Large intestine (tissue), 12 donors: ENCODE measurements at places on chromosomes 2 and 18. TPM values are rescaled to one million over a fixed set of nuclear protein-coding genes. Genes with fewer than 3 reads are reported as not detected.

The REL gene
- polyA plus RNA-seq: 11.2 TPM

The FOXD4L1 gene
- 0.07 TPM for polyA plus RNA-seq

The FRZB gene
- polyA plus RNA-seq: 34.5 TPM

The MC2R gene
- 0.06 TPM for polyA plus RNA-seq

The CPO gene
- 0.31 TPM for polyA plus RNA-seq

The OXER1 gene
- 12.2 TPM for polyA plus RNA-seq

The SNED1 gene
- 6.6 TPM for polyA plus RNA-seq

The MSGN1 gene
- polyA plus RNA-seq: not detected

The KDSR gene
- polyA plus RNA-seq: 35.6 TPM

The SP100 gene
- polyA plus RNA-seq: 43.7 TPM

The TMEM131 gene
- 41.2 TPM for polyA plus RNA-seq

The SPATA3 gene
- polyA plus RNA-seq: not detected

The NEU2 gene
- polyA plus RNA-seq: not detected

The FARSB gene
- 23.8 TPM for polyA plus RNA-seq

The PJVK gene
- polyA plus RNA-seq: 6.5 TPM

GRCh38 chr2:189933911-189934399 is 128.6 kb downstream of the MSTN start:
- no peak for DNase-seq

DNA sequence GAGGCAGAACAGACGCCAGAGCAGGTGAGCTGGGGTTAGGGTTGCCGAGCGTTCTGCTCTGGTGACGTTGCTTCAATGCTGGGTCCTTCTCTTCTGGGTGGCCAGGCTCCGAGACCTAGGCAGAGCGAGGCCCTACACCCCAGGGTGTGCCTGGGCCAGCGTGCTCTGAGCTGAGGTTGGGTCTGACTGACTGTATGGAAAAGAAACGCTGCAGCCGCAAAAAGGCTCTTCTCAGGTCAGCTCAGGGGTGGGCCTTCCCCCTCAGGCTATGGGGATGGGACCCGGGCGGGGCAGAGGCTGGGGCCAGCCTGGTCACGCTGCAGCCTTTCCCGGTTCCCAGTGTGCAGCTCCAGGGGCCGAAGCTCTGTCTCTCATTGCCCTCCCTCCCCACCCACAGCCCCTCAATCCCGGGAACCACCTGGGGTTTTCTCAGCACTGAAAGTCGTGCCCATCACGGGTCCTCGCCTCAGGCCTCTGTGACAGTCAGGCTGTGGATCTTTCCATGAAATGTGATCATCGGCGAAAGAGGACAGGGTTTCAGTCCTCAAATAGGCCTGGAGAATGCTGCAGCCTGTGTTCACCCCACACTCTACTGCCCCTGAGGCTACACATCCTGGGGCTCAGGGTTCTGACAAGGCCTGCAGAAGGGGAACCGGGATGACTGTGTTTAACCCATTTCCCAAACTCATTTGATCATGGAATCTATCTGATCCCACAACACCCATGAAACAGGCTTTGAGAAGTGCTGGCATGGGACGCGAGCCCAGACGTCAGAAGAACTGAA is 19.4 kb downstream of the CYP26B1 start:
- DNase-seq: no peak

DNA sequence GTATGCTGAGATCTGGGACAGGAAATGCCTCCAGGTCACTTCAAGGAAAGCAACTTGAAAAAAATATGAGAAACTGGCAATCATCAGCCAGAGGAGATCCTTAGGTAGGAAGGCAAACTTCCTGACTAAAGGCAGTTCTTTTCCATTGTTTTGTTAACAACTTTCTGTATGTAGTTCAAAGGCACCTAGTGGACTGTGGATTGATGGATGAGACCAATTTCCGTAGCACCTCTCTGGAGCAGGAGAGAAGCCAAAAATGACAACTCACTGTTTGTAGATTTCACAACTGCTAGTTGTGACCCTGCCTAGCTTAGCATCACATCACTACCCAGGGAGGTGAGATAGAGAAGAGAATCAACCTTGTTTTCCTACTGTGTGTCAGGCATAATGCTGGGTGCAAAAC is 21.8 kb upstream of the NOSTRIN start:
- DNase-seq: no peak

DNA sequence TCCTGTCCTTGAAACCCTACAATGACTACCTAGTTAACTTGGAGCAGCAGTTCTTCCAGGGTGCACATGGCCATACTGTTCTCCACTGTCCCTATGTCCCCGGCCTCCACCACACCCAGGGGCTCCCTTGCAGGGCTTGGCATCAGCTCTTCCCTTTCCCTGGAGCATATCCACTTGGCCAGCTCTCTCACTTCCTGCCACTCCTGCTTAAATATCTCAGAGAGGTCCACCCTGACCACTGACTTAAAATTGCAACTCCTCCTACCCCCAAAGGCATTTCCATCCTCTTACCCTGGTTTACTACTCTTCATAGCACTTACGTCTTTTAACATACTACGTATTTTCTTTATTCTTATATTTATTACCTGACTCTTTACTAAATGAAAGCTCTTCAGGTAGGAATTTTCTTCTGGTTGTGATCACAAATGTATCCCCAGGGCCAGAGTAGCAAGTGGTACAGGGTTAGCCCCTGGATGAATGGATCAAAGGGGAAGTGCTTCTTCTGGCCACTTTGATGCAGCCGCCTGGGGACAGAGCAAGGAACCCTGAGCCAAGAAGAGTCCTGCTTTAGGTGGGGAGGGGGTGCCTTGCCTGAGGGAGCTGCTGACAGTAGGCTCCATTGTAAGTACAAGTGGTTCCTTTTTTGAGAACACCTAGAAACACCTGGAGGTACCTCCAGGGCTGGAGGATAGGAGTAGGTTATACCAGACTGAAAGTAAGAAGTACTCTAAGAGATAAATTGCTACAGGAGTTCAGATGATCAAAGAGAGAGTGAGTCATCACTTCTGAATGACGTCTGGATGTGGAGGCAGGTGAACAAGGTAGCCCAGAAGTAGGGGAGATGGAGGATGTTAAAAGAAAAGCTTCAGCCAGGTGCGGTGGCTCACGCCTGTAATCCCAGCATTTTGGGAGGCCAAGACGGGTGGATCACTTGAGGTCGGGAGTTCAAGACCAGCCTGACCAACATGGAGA is 82.2 kb downstream of the SOCS6 start:
- DNase-seq: peak; percentile 23

GRCh38 chr2:85579266-85579935 is 2.0 kb downstream of the VAMP8 start:
- no peak for DNase-seq

- DNase-seq: no peak
Observed at GRCh38 chr2:216003876-216004696, 9.3 kb downstream of the MREG start.

DNA sequence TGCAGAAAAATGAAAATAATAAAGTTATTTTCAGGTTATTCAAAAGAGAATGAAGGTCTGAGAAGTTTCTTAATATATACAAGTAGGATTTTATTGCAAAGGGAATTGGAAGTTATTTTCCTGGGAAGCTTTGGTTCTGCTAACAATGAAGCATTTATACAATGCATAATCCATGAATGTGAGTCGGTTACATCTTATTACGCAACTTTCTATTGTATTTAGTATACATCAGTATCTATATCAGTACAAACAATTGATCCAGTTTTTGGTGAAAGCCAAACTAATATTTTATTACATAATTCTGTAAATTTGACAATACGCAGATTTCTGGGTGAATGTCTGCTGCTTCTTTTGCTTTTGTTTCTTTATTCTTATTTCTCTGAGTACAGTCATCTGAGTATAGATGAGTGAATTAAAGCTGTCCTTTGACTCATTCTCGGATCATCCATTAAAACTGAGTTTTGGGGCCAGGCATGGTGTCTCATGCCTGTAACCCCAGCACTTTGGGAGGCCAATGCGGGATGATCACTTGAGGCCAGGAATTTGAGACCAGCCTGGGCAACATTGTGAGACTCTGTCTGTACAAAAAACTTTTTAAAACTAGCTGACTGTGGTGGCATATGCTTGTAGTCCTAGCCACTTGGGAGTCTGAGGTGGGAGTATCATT is 108.5 kb downstream of the SOCS6 start:
- no peak for DNase-seq

DNA sequence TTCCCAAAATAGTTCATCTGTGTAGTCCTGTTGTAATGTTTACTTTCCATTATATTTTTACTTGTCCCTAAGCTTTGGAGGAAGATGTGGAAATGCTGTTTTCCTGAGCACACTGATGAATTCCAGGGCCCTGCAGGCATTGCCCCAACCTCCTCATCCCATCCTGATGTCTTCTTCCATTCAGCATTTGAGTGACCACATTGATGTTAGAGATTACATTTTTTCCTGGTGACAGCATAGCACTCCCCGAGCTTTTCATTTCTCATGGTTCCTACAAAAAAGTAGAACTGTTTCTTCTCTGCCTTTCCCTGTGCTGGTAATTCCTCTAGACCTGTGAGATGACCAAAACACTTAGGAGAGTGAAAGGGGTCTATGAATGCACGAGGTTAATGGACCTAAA is 4.8 kb downstream of the IL36A start:
- DNase-seq: no peak

- no peak for DNase-seq
Observed at GRCh38 chr2:210072493-210072892, 70.1 kb downstream of the RPE start.

DNA sequence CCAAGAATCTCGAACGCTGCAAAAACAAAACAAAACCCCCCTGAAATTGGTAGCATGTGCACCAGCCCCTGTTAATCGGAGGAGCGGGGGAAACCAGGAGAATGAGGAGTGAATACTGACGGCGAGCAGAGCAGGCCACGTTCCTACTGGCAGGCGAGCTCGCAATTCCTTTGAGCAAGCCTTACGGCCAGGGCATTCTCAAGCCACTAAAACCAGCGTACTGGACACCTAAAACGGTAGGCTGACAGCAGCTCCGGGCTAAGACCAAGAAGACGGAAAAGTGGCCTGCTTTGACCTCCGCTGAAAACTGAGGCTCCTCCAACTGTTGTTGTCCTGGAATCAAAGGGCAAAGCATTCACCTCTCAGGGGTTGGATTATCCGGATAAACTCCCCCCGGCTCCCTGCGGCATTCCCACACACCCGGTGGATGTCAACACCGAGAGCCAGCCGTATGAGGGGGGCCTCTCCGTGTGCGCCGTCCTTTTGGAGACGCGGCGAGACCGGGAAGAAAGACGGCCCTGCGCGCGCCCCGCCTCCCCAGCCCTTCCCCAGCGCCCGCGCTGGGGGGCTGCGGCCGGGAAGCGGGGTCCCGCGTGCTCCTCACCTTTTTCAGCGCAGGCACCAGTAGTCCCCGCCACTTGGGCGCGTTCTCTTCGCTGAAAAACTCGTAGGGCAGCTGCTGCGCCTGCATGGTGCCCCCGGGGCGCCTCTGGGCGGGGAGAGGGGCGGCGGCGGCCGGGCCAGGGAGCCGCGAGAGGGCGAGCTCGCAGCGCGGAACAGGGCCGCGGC is 925 bp downstream of the SOS1 start:
- DNase-seq: peak; percentile 38

DNA sequence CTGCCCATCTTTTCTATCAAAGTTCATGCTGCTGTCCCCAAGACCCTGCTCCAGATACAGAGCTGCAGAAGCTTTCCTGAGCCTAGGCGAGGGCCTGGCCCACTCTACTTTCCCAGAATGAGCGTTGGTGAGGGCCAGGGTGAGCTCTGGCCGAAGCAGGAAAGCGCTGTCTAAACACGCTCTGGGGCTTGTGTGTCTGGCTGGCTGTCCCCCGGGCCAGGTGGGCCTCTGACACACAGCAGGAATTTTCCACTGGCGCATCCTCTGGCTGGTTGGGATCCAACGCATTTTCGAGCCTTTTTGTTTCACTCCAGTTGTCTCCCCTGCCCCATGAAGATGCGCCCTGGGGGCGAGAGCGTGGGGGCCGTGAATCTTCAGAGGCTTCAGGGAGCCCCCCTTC is 17.8 kb upstream of the KCNK3 start:
- no peak for DNase-seq

GRCh38 chr2:153986488-153987229 is 114.9 kb downstream of the GALNT13 start:
- DNase-seq: no peak

DNA sequence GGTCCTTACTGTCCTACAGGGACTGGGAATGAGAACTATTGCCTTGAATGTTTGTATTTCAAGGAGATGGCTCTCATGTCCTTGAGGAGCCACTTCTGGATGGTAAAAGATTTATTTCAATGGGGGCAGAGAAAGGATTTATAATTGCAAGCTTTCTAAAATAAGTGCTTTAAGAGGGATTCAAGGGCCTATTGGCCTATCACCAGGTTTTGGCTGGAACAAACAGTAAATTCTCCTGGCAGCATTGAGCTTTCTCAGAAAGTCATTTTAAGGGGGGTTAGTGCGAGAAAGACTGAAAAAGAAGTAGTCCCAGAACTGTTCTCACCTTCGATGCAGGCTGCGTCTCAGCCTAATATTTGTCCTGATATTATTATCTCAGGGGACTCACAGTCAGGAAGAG is 29.8 kb downstream of the DPP10 start:
- DNase-seq: no peak

- no peak for DNase-seq
Observed at GRCh38 chr2:69204654-69205053, 182.4 kb downstream of the GFPT1 start.

DNA sequence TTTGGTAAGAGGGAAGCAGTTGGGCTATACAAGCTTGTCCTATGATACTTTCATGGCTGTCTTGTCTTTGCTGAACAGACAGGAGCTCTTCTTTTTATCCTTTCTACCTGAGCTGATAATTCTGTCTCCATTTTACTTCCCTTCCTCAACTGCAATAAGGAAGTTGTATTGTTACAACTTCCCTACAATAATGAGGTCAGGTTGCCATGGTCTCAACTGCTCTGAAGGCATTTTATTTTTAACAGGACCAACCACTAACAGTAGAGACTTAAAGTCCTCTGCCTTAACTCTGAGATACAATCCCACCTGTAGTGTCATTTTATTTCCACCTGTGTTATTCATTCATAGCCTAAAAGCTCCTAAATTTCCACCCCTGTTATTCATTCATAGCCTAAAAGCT is 118.6 kb upstream of the PGAP1 start:
- peak; percentile 27 for DNase-seq

DNA sequence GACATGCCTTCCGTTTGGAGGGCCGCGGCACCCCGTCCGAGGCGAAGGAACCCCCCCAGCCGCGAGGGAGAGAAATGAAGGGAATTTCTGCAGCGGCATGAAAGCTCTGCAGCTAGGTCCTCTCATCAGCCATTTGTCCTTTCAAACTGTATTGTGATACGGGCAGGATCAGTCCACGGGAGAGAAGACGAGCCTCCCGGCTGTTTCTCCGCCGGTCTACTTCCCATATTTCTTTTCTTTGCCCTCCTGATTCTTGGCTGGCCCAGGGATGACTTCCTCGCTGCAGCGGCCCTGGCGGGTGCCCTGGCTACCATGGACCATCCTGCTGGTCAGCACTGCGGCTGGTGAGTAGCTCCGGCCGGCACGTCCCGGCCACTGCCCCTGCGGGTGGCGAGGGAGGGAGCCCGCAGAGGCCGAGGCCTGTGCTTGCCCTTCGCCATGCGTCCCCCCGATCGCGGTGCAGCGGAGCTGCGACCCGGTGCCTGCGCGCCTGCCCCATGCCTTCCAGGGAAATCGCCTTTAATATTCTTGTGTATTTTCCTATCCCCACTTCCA is 1.2 kb downstream of the BMPR2 start:
- DNase-seq: peak; percentile 46

DNA sequence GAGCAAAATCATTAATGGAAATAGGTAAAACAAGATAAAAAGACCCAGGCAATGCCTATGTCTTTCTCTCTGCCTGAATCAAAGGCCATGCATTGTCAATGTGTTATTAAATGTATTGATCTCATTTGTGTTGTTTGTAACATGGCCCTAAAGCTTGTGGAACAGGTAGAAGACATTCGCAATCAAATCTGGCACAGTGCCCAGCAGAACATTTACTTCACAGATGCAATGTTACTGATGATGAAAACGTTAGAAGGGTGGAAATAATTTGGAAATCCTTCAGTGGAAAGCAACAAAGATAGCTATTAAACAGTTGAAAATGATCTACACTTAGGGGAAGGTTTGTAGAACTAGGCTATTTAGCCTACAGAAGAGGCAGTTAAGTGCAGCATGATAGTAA is 368.2 kb downstream of the EPHA4 start:
- DNase-seq: no peak
